Stimulated activated CD8-positive, alpha-beta memory T cell treated with anti-CD3 and anti-CD28 coated beads, Interleukin-15, amount 100 ng/mL, for 1 hour (primary cell): ENCODE measurements at places on chromosomes 3 and 15.

- DNase-seq = no peak
These were observed 8.7 kb downstream of the SLC27A2 start for GRCh38 chr15:50190723-50191122.

DNA sequence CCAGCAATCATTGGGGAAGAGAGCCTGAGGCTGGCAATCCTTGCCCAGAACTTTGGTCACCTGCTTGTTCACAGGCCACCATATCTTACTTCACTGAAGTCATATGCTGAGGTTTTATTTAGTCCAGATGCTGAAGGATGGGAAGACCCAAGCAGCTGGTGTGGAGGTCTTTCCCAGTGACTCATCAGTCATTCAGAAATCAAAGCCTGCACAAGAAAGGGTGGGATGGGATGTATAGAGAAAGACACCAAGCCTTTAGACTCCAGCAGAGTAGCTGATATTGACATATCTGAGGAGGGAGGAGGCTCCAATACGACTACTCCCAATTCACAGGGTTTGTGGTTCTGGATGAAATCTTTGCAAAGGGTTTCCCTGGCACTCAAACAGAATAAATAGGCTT is 13.0 kb upstream of the PHLDB2 start:
- no peak for DNase-seq

- DNase-seq = no peak
These were observed 152.4 kb downstream of the APBA2 start for GRCh38 chr15:29037997-29038705.

DNA sequence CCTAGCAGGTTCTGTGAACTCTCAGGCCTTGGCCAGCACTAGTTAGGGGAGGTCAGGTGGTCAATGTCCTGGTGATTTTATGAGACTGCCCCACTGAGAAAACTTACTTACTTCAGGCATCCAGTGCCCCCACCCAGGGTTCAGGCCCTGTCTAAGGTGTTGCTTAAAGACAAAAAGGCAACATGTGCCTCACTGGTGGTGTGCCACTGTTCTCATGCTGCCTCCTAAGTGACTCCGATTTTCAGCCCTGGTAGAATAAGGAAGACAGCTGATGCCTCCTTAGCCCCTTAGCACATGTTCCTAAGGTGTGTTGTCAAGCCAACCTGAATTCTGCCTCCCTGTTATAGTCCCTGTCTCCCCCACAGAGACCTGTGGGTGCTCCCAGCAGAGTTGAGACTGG is 5.3 kb downstream of the RBM15B start:
- no peak for DNase-seq

- no peak for DNase-seq
These were observed 121.6 kb downstream of the RBPMS2 start for GRCh38 chr15:64653757-64654156.

DNA sequence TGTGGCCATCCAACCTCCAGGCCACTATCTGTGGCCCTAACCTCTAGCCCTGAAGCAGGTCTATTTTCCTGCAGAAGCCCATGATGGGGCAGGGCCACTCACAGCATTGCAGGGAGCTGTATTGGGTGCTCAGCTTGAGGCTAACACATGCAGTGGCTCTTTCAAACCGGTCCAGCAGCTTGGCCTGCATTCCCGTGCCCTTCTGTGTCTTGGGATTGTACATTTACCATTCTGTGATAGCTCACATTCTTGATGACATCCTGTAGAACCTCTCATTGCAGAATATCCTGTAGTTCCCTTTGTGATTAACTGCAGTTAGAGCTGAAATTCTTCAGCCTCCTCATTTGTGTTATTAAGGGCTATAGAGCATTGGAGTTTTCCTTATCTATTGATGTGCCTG is 60.8 kb upstream of the ANKRD34C start:
- no peak for DNase-seq

DNA sequence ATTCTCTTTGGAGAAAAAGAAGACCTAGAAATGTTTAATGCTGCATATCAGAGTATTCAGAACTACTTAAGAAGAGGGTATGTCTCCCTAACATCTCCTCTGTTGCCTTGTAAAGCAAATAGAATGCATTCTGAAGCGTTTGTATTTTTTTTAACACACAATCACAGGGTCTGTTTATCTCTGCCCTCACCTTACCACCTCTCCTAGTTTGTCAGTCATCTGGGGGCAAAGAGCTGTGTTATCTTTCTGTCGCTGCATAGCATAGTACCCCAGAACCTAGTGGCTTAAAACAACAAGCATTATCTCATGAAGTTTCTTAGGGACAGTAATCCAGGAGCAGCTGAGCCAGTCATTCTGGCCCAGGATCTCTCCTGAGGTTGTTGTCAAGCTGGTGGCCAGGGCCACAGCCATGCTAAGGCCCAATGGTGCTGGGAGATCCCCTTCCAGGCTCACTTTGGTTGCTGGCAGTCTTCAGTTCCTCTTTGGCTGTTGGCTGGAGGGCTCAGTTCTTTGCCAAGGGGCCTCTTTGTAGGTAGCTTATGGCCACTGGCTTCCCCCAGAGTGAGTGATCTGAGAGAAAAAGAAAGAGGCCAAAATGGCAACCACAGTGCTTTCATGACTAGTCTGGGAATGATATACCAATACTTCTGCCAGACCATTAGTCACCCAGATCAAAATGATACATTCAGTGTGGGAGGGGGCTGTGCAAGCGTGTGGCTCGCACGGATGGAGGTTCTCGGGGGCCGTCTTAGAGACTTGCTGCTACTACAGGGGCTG is 17.8 kb downstream of the EDEM1 start:
- DNase-seq = no peak

GRCh38 chr3:48398701-48399386 is 26.8 kb downstream of the FBXW12 start:
- no peak for DNase-seq

GRCh38 chr15:29687204-29687815 is 135.0 kb downstream of the TJP1 start:
- DNase-seq = no peak

DNA sequence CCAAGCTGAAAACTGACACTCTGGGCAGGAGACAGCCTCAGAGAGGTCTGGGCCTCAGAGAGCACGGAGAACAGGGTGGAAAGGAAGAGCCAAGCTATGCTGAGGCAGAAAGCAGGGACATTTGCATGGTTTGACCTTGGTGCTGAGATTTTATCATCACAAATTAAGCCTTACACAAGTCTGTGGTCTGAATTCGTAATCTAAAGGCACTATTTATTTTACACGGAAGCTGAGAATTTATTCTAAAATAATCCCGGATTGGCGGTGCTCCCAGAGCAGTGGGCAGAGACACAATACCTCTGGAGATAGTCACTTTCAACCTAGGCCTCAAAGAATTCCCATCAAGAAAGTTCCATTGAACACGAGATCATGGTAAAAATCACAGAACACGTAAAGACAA is 47.5 kb downstream of the CFAP92 start:
- no peak for DNase-seq

GRCh38 chr15:51253366-51253765 is 85.0 kb downstream of the CYP19A1 start:
- no peak for DNase-seq

- no peak for DNase-seq
These were observed 36.8 kb downstream of the MUC4 start for GRCh38 chr3:195774917-195775316.

DNA sequence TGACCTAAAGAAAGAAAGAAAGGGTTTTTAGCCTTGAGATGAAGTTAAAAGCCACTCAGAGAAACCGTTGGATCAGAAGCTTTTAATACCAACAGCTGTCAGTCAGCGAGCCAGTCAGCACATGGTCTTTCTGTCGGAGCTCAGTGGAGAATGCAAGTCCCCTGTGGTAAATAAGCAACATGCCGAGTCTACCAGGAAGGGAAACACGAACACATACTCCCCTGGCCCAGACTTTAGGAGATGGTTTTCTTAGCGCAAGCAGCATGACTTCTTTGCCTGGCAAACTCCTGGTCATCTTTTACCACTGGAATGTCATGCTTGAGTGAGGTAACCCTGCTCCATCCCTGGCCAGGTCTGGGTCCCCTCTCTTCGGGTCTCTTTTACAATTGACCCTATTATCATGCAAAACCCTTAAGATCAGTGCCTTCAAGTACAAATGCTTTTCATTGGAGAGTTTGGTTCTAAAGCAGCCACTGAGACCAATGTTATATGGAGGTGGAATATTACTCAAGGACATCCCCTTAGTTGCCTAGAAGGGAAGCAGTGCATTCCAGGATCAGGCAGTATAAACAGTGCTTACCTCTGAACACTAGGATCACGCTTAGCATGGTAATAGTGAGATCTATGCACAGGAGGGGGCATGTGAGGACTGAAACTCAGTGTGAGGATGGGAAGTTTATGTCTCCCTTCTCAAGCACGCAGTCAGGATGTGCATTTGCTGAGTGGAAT is 28.2 kb downstream of the SLCO3A1 start:
- no peak for DNase-seq

DNA sequence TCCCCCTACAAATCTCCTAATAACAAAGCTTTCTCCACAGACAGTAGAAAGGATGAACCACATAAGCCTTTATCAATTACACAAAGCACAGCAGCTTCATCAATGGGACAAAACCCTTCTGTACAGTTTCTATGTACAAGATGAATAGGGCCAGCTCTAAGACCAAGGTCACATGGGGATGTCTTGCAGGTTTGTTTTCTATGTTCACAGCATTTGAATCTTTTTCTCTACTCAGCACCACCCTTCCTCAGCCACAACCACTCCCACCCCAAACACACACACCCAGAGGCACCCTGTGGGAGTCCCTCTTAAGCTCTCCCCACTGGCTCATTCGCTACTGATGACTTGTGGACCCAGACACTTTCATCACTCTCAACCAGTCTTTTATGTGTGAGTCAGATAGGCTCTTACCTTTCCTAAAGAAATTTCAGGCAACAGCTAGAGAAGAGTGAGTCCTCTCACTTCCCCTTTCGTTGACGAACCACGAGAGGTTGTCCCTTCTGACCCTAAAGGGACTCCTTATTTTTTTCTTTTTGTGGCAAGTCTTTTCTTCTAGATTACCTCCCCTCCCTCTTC is 57.9 kb downstream of the ARHGAP31 start:
- peak; percentile 2 for DNase-seq

- no peak for DNase-seq
These were observed 49.7 kb downstream of the STARD5 start for GRCh38 chr15:81274255-81274654.

DNA sequence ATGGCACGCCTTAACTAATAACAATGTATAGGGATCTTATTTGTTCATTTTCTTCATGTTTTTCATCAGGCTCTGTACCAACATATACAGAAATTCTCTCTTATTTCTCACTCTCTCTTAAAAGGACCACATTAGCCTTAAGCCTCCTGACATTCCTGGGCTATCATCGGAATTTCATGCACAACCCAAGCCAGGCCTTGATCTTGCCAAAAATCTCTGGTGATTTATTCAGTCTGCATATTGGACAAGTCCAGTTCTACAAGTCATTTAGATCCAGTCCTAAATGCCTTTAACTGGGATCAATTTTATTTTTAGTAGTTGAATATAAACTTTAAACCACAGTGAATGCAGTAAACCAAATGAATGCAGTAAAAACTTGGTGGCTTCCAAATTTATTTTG is 385.4 kb downstream of the MECOM start:
- no peak for DNase-seq

GRCh38 chr3:61924090-61924735 is 362.8 kb downstream of the PTPRG start:
- no peak for DNase-seq

DNA sequence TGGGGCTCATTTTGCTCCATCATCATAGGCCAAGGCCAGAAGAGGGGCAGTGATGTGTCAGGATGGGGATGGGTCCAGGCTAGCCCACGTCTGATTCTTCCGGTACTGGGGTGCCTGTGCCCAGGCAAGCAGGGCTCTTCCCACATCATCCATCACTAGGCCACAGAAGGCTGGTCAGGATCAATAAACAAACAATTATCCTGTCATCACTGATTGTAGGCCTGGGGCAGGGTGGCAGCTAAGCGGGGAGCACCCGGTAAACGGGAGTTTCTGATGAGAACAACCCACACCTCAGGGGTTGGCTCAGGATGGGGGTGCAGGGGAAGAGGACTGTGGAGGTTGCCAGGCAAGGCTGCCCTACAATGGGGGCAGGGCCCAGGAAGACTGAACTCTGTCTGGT is 18.1 kb upstream of the CACNA2D2 start:
- no peak for DNase-seq

DNA sequence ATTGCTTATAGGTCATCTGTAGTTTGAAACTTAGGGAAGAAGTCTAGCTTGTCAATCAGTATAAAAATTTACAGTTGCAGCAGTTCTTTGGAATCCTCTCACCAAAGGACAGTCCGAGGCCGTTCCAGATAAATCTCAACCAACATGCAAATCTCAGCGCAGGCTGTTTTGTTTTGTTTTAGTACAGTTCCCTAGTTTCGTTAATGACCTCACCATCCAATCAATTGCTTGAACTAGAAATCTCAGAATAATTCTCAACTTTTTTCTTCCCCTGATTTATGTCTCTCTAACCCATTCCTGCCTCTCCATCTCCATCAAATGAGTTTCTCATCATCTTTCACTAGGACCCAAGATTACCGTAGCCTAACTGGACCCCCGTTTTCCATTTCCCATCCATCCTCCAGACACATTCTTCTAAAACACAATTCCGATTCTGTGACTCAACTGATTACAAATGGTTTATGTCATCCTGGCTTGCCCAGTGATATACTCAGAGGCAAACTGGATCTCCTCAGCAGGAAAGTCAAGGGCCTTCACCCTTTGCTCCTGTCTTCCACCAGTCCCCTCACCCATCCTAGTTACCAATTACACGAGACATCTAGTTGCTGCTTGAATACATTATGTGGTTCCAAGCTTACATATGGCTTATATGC is 1.3 kb downstream of the SMCO1 start:
- no peak for DNase-seq
